ENCODE measurements at places on chromosomes 12 and 14.
A peak's percentile ranks its signal among the peaks of the same experiment; 100 is the strongest.

DNA sequence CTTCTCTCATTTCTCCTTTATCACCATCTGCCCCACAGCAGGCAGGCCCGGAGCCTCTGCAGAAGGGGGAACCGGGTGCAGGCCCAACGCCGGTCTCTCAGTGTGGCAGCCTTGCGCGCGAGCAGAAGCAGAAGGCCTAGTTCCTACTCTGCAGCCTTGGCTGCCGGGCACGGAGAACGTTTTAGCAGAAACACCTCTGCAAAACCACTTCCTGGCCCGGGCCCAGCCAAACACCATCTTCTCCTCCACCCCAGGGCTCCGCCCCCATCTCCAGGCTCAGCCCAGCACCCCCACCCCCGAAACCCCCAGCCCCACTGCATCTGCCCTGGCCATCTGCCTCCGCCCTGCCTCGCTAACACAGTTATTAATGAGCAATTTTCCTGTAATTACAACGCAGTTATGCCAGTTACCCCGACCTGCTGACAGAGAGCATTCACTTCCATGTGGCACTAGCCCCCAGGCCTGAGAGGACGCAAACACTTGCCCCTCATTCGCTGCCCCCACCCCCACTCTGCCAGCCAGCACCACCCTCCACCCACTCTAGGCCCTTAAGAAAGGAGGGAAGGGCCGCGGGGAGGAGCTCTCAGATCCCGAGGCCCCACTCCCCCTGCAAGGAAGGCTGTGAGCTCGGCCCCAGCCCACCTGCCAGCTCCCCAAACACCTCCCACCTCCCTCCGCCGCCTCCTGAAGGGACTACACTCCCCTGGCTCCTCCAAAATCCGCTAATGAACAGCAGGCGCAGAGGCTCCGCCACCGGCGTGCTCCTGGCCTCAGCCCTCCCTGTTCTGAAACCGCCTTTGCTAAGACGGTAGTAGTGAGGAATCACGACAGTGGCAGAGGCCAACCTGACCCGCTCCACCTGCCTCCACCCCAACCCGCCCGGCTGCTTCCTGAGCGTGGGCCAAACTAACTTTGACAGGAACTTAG, 44.7 kb upstream of the FBRSL1 start:
- peak; percentile 81 for DNase-seq

- DNase-seq: no peak
Observed at GRCh38 chr14:95458459-95458858, 58.0 kb downstream of the SYNE3 start.

GRCh38 chr12:11753150-11753499, 103.7 kb downstream of the ETV6 start:
- DNase-seq: no peak

GRCh38 chr12:72072592-72073212, 134.1 kb downstream of the TPH2 start:
- DNase-seq: no peak

DNA sequence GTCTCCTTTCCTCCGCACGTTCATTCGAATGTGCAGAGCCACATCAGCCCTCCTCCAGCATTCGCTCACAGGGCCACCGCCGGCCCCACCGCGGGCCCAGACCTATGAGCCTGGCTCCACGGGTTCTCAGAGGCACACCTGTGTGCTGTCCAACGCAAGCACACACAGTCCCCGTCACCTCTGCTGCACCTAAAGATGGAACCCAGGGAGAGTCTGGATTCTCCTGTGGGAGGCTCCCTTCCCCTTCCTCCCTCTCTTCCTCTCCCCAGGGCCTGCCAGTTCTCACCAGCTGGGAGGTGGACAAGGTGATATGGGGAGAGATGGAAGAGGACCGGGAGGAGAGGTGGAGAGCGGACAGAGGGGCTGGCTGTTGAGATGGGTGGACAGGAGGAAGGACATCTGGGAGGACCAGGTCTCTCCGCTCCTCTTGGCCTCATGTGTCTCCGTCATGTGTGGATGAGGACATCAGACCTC, 4.9 kb upstream of the AQP6 start:
- DNase-seq: no peak

DNA sequence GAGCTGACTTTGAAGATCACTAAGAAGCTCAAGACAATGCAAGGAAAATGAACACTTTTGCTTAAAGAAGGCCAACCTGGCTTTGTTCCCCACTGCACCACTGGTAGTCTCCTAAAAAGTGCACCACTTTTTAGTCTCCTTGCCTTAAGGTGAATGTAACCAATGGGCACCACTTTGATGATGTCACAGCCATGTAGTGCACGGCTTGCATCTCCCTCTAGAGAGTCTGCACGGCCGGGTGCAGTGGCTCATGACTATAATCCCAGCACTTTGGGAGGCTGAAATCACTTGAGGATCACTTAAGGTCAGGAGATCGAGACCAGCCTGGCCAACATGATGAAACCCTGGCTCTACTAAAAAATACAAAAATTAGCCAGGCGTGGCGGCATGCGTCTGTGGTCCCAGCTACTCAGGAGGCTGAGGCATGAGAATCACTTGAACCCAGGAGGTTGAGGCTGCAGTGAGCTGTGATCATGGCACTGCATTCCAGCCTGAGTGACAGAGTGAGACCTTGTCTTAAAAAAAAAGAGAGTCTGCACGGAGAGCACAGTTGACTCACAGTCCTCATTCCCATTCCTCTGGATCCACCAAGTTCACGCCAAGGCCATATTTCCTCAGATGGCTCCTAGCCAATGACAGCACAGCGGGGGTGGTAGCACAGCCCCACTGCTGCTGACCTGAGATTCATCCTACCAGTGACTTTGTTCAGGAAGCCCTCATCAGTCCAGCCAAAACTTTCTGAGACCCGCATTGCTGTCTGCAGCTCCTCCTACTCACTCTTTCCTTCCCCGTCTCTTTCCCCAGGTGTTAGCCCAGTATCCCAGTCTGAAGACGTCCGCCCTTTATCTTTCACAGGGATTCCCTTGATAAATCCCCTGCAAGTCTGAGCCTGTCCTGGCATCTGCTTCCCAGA, 16.5 kb upstream of the IFT81 start:
- DNase-seq: no peak

GRCh38 chr14:103755060-103755459, 39.5 kb downstream of the ZFYVE21 start:
- DNase-seq: no peak

- no peak for DNase-seq
Observed at GRCh38 chr12:119011231-119011630, 29.9 kb downstream of the SRRM4 start.

DNA sequence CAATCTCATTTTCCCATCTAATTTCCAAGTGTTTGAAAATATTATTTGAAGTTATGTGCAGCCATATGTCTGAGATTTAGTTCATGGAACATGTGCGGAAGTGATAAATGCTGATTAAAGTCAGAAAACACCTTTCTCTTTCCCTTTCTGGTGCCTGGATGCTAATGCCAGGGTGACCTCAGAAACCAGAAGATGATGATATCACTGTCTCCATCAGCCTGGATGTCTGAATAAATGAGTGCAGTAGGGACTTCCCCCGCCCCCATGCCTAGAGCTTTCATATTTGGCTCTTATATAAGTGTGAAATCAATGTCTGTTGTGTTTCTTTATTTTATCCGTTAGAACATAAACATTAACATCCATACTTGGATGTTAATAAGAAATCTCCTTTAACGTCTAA, 261.9 kb upstream of the LRIG3 start:
- DNase-seq: no peak

DNA sequence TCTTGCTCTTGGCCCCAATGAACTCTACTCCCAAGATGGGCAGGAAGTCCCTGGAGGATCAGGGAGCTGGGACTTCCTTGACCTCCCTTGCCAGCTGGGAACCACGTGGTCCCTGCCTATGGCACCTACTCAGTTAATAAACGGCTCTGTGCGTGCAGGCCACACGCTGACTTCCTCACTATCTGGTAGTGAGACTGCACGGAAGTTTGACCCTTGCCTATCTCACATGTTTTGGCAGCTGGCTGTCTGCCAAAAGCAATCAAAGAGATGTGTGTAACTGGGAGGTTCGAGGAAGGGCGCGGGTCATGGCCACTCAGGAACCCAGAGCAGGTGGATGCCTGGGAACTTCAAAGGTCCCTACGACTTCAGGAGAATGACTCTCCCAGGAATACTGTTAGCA, 57.9 kb downstream of the RFLNA start:
- DNase-seq: no peak

DNA sequence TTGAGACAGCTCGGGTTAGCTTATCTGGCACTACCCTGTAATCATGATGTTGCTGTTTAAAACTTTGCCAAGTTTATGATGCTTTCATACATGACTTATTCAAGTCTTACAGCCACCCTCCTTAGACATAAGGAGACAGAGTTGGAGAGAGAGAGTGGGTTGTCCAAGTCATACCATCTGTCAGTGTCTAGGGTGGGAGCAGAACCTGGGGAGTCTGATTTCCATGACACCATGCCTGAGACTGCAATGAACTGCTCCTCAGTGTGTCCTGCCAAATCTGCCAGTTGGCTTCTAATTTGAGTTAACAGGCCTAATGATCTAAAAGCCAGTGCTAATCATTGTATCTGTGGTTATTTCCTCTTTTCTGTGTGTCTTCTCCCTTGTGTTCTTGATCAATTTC, 43.7 kb upstream of the PHC1 start:
- no peak for DNase-seq

DNA sequence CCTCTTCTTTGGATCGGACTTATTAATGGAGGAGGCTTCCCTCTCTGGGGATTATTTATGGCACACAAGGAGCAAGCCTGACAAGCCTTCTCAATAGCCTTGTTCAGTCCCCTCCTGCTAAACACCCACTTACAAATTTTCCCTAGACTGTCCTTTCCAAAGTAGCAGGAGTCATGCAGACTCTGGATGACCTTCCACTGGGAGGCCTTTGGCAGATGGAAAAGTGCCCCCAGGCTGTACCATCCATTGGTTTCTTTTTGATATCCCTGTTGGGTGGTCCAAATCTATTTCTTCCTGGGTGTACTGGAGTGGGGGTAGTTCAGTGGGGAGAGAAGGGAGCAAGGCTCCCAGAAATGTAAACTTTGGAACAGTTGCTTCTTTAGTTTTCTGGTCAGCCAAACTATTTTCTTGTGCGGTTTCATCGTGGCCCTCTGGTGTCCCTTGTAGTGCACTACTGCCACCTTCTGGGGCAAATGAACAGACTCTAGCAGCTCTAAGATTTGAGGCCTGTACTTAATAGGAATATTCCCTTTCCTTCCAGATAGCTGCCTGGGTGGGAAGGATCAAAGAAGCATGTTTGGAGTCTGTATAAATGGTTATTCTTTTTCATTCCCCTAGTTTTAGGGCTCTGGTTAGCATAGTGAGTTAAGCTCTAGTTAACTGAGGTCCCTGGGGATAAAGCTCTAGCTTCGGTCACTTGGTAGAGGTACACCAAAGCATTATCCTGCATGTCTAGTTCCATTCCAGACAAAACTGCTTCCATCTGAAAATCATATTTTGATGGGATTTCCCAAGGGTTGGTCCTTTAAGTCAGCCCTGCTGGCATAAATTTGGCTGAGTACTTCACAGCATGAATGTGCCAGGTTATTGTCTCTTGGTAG, 409.5 kb downstream of the SLC6A15 start:
- no peak for DNase-seq

GRCh38 chr12:127770118-127770517, 496.9 kb upstream of the TMEM132C start:
- DNase-seq: no peak

- DNase-seq: no peak
Observed at GRCh38 chr12:10354502-10354901, 35.3 kb downstream of the KLRK1 start.

DNA sequence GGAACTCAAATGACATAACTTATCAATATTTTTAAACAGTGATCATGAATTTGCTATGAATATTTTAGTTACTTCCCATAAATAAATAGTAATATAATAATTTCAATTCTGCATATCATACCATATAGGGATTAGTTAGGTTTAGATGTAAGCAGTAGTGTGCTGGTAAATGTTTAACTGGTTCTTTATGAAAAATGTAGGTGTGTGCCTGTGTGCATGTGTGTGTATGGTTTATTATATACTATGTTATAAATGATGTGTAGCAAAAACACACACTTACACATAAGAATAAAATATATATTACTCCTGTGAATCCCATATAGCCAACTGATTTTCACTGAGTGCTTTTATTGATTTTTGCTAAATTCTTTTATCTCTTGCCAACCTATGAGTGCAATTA, 14.0 kb upstream of the BHLHE41 start:
- no peak for DNase-seq

Measured in activated gamma-delta T cell treated with Interleukin-2 at 50 U/mL for 16 hours (primary cell).